Activated CD4-positive, CD25-positive, alpha-beta regulatory T cell (primary cell): ENCODE measurements at places on chromosomes 1 and 21.

DNA sequence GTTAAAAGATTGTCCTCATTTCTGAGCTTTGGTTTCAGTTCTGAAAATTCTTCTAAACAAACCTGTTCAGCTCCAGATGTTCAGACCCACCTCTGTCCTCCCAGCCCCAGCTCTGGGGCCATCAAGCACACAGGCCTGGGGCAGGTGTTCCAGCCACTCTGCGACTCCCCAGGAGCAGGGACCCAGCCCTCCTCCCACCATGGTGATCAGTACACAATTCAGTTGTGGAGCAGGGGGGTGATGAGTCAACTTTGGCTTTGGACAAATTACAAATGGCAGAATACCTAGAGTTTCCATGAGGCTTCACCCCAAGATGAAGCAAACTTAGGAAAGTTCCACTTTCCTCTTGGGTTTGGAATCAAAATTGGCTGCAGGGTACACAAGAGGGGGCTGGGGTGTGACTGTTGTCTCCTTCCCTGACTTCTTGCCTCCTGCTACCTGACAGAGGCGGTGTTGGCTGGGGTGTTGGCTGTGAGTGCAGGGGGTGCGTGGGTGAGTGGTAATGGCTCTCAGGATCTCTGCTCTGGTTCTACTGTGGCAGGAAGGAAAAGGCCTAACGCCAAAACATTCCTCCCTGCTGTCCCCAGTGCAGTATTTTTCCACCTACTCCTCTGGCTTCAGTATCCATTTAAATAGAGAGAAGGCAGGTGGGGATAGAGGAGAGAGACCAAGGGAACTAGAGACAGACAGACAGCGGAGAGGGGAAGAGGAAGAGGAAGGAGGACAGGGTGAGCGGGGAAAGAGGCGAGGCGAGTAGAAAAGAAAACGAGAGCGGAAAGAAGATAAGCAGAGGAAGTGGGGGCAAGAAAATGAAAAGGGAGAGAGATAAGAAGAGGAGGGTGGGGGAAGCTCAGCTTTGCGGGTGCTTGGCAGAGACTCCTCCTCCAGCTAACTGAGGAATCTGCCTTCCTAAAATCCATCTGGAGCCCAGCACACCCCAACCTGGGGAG lies 20.6 kb upstream of the LRRN2 start:
- DNase-seq, result no peak

- DNase-seq, result no peak
Observed at GRCh38 chr1:231485029-231485784, 43.3 kb upstream of the TSNAX start.

DNA sequence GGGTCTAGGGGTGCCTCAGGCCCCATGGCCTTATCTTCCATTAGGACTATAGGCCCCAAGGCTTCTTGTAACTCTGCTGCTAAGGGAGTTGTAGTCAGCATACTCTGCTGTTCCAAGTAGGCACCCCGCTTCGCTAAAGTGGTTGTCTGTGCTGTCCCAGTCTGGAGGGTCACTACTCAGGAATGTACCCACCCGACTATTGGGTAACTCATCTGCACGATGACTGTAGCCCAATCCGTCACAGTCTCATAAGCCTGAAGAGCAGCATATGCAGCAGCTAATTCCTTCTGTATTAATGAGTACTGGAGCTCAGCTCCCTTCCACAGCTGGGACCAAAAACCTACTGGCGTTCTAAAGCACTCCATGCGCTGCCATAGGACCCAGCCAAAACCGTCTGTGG lies 111.0 kb downstream of the GDAP2 start:
- no peak for DNase-seq

DNA sequence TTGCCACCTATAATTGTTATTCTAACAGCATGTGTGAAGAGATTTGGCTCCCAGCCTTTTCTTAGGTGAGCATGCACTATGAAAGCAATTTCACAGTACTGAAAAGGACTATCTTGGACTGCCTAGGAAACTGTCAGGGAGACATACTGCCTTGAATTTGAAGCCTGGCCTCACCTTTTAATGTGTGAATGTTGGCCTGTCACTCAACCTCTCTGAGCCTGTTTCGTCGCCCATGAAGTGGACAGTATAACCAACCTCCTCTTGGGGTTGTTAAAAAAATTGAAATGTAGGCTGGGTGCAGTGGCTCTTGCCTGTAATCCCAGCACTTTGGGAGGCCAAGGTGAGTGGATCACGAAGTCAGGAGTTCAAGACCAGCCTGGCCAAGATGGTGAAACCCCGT lies 20.4 kb upstream of the POU2F1 start:
- no peak for DNase-seq
